CD4-positive, alpha-beta memory T cell (primary cell): ENCODE measurements at places on chromosomes 2 and 18.

GRCh38 chr18:53551868-53552426 lies 672.5 kb downstream of the MBD2 start:
- H3K36me3 ChIP-seq: no peaks in the 10 kb centered on the region
- H3K4me1 ChIP-seq: no peaks in the 10 kb centered on the region
- no peaks in the 10 kb centered on the region for H3K27me3 ChIP-seq
- no peak for DNase-seq
- no peak overlapping the region for H3K27ac ChIP-seq

DNA sequence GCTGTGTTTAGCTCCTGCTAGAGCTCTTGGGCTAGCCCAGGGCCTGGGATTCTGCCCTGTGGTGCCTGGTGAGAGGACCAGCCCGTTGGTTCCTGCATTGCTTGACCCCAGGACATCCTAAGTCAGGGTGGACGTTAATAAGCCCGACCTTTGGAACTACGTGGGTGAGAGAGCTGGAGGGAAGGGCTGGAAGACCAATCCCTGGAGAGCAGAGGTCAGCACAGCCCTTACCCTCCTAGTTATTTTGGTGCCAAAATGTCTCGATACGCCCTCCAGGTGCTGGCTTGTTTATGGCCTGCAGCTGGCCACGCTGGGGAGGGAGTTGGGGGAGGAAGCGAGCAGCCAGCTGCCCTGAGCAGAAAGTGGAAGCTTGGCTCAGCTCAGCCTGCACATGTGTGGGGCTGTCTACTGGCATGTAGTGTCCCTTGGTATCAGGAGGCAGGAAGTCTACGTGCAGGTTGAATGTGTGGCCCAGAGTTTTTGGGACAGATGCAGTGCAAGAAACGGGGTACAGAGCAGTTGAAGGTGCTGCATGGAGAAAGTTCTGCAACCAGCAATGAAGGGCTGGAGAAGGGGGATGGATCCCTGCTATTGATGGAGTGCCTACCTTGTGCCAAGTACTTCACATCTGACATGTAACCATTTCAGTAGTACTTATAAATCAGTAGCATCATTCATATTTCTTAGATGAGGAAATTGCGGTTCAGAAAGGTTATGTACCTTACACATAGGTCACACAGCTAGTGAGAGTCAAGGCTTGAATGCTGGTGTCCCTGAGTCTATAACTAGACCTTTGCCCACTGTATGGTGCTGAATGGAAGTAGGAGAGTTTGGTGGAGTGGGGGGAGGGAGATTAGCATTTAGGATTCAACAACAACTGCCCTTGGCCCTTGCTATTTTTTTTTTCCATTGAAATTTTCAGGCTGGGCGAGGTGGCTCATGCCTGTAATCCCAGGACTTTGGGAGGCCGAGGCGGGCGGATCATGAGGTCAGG lies 5.0 kb upstream of the DGKD start:
- H3K4me3 ChIP-seq: no peak overlapping the region
- no peak overlapping the region for H3K27ac ChIP-seq
- peaks cover 10% of the 10 kb centered on the region for H3K4me1 ChIP-seq
- H3K36me3 ChIP-seq: no peaks in the 10 kb centered on the region
- H3K27me3 ChIP-seq: no peaks in the 10 kb centered on the region
- no peak for DNase-seq

DNA sequence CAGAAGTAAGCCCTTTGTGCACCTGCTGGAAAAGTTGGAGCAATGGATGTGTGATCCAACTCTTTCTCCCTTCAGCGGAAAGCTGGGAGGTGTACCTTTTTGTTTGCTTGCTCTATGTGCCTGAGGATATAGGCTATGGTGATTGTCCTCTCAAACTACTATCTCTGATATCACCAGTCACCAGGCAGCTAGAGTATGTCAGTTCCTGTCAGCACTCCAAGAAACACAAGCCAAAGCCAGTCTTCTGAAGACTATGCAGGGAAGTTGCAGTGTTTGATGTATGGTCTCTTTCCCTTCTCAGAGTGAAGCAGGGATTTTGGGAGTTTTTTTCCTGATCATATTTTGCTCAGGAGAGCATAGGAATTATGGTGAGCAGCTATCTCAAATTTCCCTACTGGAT lies 146.4 kb downstream of the PTH2R start:
- no peaks in the 10 kb centered on the region for H3K36me3 ChIP-seq
- H3K27me3 ChIP-seq: no peaks in the 10 kb centered on the region
- no peak overlapping the region for H3K4me3 ChIP-seq
- H3K27ac ChIP-seq: no peak overlapping the region
- no peak for DNase-seq
- no peaks in the 10 kb centered on the region for H3K4me1 ChIP-seq

- no peak overlapping the region for H3K4me3 ChIP-seq
- H3K36me3 ChIP-seq: no peaks in the 10 kb centered on the region
- no peaks in the 10 kb centered on the region for H3K4me1 ChIP-seq
Measured at GRCh38 chr2:179592167-179592936, 269.1 kb downstream of the ZNF385B start.

DNA sequence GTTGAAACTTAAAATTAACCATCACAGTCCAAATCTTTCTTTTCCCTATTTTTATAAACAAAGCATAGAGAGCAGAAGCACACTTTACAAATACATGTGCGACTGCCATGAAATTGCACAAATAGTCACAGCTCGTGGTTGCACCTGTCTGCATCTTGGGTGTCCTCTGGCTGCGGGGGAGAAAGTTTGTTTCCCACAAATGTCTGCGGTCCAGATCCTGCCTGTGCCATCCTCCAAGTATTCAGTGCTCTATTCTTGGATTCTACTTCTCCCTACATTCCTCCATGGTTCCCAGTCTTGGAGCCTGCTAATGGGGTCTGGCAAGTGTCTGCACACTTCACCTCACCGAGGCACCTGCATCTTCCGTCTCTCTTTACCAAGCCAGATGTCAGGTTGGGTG lies 52.2 kb downstream of the SMIM21 start:
- H3K27ac ChIP-seq: no peak overlapping the region
- no peak overlapping the region for H3K4me3 ChIP-seq
- no peaks in the 10 kb centered on the region for H3K27me3 ChIP-seq

DNA sequence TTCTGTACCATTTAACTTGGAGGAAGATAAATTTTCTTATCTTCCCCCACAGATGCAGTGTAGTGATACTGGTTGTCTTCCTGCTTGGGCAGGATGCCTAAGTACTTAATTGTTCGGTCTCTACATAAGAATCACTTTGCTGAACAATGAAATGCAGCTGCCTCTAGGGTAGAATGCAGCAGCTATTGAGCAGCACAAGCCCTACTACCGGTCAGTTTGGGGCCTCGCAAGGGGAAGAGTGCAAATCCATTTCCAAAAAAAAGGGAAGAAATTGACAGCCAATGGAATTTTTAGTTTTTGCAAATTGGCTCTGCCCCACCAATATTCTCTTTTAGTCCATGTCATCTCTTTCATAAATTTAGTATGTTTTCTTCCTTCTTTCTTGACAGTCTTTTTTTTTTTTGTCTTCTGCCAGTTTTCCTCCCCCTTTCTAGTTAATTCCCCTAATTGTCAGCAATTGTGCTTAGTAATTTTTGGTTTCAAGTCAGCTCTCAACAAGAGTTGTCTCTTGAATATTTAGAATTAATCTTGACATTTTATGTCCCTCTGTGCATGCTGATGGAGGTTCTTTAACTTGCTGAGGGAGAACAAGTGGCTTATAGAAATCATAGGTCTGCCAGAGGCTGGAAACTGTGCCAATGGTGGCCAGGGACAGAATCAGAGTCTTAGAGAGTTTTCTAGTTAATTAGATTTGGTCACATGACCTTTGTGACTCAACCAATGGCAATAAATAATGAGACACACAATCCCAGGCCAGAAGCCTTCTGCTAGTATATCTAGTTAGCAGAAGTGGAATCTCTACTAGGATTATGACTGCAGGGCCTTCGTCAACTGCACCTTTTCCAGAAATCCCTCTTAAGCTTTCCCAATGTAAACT lies 270.0 kb downstream of the CTNNA2 start:
- H3K27me3 ChIP-seq: no peaks in the 10 kb centered on the region
- no peak overlapping the region for H3K4me3 ChIP-seq
- H3K36me3 ChIP-seq: no peaks in the 10 kb centered on the region
- DNase-seq: no peak
- H3K4me1 ChIP-seq: no peaks in the 10 kb centered on the region

DNA sequence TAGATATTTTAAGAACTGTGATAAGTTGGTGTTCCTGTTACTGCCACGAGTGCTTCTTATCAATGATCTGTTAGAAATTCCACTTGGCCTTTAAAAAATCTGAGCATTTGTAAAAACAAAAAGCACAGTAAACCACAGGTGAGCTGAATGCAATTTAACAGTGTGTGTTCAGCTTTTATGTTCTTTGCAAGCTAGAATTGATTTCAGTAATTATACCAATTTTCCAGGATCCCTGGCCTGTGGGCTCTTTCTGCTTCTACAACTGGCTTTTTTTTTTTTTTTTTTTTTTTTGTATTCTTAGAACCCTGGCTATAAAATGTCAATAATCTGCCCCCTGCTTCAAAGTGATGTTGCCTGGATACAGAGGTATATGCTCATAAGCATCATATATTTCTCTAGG lies 548.5 kb upstream of the SLC8A1 start:
- H3K27ac ChIP-seq: no peak overlapping the region
- H3K4me1 ChIP-seq: no peaks in the 10 kb centered on the region
- no peak overlapping the region for H3K4me3 ChIP-seq
- DNase-seq: no peak
- H3K36me3 ChIP-seq: no peaks in the 10 kb centered on the region
